Astrocyte (in vitro differentiated cells and primary cell): ENCODE measurements at places on chromosomes 13 and 19.

DNA sequence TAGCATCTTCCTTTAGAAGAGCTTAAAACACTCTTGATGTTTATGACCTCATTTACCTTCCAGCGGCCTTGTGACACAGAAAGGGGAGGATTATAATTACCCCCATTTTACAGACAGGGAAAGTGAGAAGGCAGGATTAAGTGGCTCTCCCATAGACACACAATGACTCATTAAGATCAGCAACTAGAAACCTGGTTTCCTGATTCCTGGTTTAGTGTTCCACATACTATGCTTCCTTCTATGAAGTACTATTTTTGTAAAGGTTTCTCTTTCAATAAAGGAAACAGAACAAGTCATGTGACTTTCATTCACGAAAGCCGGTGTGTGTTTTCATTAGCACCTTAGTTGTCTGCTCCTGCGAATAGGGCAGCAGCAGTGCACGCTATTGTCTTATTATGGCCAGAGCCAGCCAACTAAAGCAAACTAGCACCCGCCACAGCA lies 8.3 kb downstream of the IRS2 start:
- peak; percentile 71 for DNase-seq

GRCh38 chr13:110648848-110649421 lies 33.6 kb downstream of the NAXD start:
- DNase-seq = no peak

DNA sequence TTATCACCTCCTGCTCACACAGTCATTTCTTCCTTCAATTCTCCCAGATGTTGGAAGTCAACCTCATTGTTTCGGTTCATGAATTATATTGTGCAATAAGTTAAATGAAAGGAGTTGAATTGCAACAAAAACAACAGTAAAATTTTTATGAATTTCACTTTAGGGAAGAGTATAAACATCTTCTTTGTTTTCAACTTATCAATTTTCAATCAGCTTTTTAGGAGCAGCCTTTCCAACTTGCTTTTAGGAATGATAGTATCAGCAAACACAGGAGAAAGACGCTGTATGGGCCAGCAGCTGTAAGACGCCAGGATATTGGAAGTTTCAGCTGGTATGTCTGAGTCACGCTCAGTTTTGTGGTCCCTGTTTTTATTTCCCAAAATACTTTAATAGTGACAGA lies 132.5 kb upstream of the ARGLU1 start:
- DNase-seq = no peak

DNA sequence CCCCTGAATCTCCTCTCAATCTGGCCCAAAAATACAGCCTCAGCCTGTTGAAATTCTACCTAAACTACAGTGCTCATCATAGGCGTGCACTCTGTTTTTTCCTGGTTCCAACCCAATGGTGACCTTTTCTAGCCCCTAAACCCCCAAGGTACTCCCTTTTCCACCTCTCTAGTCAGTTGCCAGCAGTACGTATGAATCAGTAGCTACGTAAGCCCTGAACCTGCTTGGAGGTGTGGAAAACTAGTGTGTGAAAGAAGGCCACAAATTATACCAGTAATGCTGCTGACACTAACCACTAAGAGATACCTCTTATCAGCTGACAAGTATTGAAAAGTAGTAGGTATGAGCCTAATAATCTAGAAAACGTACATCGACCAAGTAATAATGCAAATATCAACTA lies 60.9 kb downstream of the FOXO1 start:
- no peak for DNase-seq
